ENCODE measurements at places on chromosomes 1 and 21.

- no peak for DNase-seq
These were observed 22.2 kb upstream of the GNG12 start for GRCh38 chr1:67855444-67855843.

DNA sequence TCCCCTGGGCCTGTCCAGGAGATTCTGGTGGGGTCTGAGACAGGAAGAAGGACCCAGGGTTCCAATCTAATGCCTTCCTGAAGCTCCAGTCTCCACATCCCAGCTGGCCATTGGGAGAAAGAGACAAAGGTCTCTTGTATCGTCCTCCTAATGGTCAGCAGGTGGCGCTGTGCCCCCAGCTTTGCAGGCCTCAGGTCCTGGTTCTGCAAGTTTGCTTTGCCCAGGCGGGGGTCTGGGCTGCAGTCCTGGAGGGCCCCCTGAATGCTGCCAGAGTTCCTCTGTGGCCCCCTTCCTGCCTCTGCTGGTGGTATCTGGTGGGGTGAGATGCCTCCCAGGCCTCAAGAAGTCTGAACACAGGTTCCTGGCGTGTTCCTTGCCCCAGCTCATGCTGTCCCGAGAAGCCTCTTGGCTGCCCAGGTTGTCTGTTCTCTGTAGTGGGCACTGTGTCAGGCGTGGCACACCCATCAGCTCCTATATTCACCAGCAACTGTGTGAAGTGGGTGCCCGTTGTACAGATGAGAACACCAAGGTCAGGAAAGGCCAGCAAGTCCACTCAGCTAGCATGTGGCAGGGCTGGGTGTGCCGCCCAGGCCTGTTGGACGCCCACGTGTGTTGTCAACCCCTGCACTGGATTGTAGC lies 33.8 kb upstream of the CSF3R start:
- peak; percentile 94 for DNase-seq

DNA sequence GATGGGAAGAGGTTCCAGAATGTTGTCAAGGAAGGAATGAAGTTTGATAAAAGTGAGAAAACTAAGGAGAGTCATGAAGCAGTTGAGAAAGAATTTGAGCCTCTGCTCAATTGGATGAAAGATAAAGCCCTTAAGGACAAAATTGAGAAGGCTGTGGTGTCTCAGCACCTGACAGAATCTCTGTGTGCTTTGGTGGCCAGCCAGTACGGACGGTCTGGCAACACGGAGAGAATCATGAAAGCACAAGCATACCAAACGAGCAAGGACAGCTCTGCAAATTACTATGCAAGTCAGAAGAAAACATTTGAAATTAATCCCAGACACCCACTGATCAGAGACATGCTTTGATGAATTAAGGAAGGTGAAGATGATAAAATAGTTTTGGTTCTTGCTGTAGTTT lies 142.8 kb downstream of the CDC7 start:
- DNase-seq, result no peak

DNA sequence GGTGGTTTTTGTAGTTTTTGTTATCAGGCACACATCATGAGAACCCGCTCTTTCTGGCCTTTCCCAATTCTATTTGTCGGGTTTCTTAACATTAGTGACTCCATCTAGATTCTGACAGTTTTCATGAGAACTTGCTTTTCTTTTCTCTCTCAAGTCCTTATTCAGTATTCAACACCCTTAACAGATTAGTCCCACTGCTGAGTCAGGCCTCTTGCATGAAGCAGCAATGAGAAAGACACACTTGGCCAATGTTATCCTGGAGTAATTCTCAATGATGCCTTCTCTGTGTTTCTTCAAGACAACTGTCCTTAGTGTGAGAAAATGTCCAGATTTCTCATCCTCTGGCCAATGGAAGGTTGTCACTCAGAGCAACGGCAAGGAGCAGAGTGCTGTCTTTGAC lies 11.3 kb downstream of the FMO2 start:
- DNase-seq, result no peak

GRCh38 chr1:55425310-55425930 lies 210.3 kb upstream of the USP24 start:
- DNase-seq, result no peak
